ENCODE measurements at places on chromosomes 16 and 17.

- no peak for DNase-seq
Observed at GRCh38 chr17:70552982-70553334, 383.6 kb downstream of the KCNJ2 start.

GRCh38 chr17:49963626-49964302 lies 5.2 kb upstream of the DLX4 start:
- no peak for DNase-seq

DNA sequence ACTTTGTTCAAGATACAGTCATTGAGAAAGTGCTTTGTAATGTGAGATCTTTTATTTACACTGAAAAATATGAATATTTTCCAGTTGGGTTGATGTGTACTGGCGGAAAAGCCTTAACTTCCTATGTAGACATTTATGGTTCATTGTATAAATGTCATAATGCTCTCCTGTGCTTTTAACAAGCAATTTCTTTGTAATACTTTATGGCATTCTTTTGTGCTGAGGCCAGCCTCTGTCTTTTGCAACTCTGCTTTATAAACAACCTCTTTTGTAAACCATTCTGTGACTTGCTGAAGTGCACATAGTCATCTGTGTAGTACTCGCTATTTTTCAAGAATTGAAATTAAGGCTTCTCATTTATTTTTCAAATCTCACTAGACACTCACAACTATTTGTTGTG lies 291.2 kb downstream of the CDH11 start:
- DNase-seq: peak; percentile 68

DNA sequence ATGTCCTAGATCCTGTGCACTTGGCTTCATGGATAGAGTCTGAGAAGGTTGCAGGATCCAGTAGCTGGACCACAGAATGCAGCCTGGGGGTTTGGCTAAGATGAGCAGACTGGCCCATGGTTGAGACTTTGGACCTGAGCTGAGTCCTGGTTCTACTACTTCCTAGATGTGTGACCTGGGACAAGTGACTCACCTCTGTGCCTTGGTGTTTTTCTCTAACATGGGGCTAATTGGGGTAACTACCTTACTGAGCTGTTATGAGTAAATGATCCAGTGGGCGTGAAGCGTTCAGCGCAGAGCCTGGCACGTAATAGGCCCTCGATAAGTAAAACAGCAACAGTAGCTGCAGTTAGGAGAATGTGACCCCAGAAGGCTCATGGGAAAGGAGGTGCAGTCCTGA lies 38.8 kb downstream of the SNX20 start:
- DNase-seq: no peak

DNA sequence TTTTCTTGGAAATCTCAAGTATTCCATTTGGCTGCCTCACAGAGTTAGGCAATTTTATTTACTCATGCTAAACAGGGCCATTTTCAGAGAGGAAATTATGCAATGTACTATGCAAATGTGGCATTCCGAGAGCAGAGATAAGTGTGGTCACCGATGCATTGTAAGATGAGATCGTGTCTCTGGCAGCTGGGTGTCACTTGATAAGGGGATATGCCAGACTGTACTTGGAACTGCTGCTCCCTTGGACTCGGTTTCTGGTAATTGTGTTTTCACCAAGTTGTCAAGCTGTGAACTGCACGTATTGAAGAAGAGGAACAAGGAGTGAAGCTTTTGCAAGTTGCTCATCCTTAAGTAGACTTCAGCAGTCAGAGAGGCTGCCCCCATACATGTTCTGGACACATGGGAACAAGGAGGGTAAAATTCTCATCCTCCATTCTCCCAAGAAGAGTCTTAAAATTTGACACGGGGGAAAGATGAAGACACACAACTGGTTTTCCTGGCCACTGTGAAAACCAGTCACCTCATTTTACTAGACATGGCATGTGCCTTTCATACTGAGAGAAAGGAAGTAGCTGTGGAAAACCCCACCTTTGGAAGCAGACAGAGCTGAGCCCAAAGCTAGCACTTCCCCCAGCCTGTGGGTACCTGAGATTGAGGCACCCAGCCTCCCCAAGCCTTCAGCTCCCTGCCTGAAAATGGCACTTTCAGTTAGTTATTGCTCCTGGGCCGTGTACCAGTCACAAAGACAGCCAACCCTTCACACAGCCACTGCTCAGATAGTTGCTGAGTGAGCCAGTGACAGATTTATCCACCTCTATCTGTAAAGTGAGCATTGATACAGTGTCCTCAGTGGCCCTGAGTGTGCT lies 150.7 kb downstream of the SOCS1 start:
- peak; percentile 99 for DNase-seq

DNA sequence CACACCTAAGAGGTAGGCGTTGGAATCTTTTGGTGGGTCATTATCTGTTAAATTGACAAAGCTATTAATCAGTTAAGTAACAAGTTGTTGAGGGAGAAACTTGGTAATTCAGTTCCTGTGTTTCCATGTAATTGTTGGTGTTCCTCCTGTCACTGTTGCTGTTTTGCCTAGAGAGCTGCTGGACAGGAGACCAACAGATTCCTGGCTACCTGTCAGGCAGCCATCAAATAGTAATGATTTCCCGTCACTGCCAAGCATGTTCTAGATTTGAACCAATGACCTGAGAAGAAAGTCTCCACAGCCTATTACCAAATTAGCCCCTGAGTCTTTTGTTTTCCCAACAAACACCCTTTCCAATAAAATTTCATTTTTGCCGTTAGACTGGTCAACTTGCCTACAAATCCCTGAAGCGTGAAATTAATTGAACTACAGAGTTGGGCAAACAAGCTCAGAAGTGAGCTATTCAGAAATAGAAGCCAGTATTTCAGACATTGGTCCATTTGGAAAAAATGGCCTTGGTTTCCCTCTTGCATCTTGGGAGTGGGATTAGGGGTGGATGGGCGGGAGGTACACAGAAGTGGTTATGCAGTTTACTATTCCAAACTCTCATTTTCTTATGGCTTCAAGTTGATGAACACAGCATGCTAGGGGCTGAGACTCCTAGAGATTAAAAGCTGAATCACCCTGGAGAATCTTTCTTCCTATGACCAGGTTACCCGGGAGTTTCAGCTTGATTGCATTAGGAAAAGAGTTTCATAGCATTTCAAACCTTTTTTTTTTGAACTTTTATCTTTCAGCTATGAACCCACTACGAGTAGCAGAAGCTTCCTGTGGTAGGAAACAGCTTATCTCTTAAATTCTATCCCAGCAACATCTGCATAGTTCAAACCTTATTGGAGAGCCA lies 262.8 kb upstream of the MAF start:
- DNase-seq: no peak

- DNase-seq: peak; percentile 68
Observed at GRCh38 chr16:29926711-29927052, 656 bp upstream of the KCTD13 start.

All from EH (cell line).